ENCODE measurements at places on chromosomes 11 and 22. TPM values are rescaled to one million over a fixed set of nuclear protein-coding genes. Genes with fewer than 3 reads are reported as not detected.
A peak's percentile ranks its signal among the peaks of the same experiment; 100 is the strongest.

Gene ZNRD2
- 137 TPM for total RNA-seq

Gene NXPE1
- not detected for total RNA-seq

Gene OR6M1
- not detected for total RNA-seq

Gene CATSPER1
- 13.7 TPM for total RNA-seq

Gene KCNE3
- total RNA-seq = not detected

Gene FAM180B
- total RNA-seq = not detected

Gene SLC17A6
- total RNA-seq = not detected

Gene CPT1B
- 12.5 TPM for total RNA-seq

- DNase-seq = no peak
Measured at GRCh38 chr11:132346558-132347148, 976.2 kb downstream of the NTM start.

- no peak for DNase-seq
Measured at GRCh38 chr22:40240160-40240559, 62.4 kb downstream of the TNRC6B start.

DNA sequence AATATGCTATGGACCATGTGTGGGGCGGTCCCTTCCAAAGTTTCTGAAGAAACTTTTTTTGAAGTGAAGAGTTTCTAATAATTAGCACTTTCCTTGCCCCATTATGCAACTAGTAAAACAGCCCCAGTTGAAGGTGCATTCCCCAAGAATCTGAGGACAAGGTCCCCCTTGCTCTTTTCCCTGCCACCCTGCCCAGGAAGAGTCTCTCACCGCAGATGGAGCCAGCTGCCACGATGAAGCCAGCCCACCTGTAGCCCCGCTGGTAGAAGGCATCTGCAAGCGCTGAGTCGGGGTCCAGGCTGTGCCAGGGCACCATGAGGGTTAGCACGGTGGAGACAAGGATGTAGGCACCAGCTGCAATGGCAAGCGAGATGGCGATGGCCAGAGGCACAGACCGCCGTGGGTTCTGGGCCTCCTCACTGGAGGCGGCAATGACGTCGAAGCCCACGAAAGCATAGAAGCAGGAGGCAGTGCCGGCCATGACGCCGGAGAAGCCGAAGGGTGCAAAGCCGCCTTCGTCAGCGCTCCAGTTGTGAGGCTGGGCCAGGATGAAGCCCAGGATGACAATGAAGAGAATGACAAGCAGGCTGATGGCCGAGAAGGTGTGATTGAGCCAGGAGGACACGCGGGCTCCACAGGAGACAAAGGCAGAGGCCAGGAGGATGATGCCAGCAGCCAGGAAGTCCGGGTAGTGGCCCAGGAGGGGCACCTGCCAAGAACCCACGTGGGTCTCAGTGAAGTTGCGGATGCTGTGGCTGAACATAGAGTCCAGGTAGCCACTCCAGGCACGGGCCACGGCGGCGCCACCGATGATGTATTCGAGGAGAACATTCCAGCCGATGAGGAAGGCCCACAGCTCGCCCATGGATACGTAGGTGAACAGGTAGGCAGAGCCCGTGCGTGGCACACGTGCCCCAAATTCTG is 1.5 kb downstream of the SLC7A4 start:
- DNase-seq = no peak

GRCh38 chr11:121733858-121734257 is 281.1 kb upstream of the SORL1-AS1 start:
- DNase-seq = no peak

GRCh38 chr11:123718469-123718868 is 23.0 kb downstream of the ZNF202 start:
- DNase-seq = no peak

GRCh38 chr11:125182573-125182972 is 18.0 kb downstream of the PKNOX2 start:
- DNase-seq = no peak

DNA sequence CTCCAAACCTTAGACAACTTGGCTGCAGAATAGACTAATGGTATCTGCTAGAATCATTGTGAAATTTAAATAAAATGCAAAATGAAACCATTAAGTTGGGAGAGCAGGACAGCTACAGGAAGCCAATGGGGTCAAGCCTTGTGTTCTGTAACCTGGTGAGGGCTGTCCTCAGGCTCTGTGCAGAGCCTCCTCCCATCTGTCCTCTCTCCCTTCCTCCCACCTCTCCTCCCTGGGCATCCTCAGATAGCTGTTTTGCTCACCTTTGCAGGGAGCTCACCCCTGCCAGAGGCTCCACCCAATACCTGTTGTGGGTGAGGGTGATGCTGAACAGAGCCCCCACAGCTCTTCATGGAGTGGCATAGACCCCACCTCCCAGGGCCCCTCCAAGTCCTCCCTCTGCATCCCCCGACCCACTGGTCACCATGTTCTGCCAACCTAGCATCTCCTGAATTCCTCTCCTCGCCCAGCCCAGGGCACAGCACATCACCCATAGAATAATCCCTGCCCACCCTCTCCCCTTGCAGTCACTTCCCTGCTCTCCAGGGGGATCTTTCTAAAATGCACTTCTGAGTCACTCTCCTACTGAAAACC is 100.3 kb downstream of the PDE2A start:
- DNase-seq = no peak

GRCh38 chr11:43549624-43550023 is 130.9 kb upstream of the HSD17B12 start:
- DNase-seq = no peak

- peak; percentile 95 for DNase-seq
Measured at GRCh38 chr11:117239295-117239694, 6.8 kb downstream of the RNF214 start.

DNA sequence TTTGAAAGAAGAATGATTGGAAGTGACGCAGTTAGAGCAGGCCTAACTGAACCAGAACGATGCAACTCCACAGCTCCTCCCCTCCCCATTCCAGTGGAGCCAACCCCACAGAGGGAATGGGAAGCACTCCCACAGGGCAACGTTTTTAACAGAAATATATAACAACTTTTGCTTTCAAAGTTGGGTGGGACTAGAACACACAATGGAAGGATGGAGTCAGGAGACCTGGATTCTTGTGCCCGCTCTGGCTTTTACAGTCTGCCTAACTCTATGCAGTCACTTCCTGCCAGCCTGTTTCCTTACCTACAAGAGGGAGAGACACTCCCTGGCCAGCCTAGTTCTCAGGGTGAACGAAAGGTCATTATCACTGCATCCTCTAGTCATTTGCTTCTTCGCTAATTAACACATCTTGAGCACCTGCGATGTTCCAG is 75.5 kb downstream of the PACSIN2 start:
- DNase-seq = peak; percentile 69

GRCh38 chr11:6862961-6863360 is at the start of gene OR10A2:
Gene OR10A2, plus strand, starts transcription at chr11:6863057. Its CDS starts 6,698 bp downstream, at chr11:6869755.
- no peak for DNase-seq

GRCh38 chr11:57556041-57556440 is 11.4 kb downstream of the UBE2L6 start:
- DNase-seq = no peak

- DNase-seq = peak; percentile 44
Measured at GRCh38 chr11:83819931-83820549, 533.9 kb upstream of the CCDC90B start.

- peak; percentile 40 for DNase-seq
Measured at GRCh38 chr11:84541731-84542340, 1085.3 kb downstream of the DLG2 start.

GRCh38 chr22:35074583-35074982 is 8.6 kb downstream of the ISX start:
- no peak for DNase-seq

GRCh38 chr11:34654483-34655334 is 33.8 kb downstream of the EHF start:
- DNase-seq = peak; percentile 89

DNA sequence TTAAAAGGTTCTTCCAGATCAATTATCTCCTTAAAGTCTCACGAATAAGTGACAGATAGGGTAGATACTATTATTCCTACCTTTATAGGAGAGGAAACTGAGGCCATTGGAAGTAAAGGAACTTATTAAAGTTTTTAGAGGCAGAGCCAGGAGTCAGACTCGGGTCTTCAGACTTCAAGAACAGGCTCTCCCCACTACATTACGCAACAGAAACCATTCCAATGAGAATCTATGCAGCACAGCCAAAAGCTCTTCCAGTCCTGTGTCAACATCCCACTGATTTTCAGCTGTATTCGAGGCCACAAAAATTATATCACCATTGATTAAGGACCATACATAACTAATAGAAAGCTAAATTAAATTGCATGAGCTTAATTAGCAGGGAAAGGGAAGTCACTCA is 77.4 kb downstream of the RELT start:
- no peak for DNase-seq

- no peak for DNase-seq
Measured at GRCh38 chr22:17838180-17838865, 64.1 kb upstream of the BID start.

DNA sequence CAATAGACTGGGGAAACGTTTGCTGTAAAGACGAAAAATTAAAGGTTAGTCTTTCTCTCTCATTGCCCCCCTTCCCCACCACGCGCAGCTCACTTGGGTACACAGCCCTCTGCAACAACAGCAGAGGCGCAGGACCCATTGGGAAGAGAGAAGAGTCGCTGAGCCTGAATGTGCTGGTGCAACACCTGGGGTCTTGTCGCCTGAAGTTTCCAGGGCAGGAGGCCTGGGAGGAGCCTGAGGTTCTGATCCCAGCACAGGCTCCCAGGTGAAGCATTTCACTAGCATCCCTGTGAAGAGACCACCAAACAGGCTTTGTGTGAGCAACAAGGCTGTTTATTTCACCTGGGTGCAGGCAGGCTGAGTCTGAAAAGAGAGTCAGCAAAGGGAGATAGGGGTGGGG is 116.2 kb upstream of the NTM start:
- DNase-seq = no peak

DNA sequence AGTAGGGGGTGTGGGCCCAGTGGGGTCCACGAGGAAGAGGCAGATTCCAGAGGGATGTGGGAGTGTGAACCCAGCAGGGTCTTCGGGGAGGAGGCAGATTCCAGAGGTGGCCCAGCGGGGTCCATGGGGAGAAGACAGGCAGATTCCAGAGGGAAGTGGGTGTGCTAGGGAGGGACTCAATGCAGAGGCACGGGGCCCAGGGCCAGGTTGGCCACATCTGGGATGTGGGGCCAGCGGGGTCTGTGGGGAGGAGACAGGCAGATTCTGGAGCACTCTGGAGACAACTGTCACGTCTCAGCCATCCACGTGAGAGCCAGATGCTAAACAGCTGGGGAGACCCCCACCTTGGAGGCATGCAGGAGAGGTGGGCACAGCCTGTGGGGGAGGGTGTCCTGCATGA is 582.6 kb downstream of the TBC1D22A start:
- no peak for DNase-seq

DNA sequence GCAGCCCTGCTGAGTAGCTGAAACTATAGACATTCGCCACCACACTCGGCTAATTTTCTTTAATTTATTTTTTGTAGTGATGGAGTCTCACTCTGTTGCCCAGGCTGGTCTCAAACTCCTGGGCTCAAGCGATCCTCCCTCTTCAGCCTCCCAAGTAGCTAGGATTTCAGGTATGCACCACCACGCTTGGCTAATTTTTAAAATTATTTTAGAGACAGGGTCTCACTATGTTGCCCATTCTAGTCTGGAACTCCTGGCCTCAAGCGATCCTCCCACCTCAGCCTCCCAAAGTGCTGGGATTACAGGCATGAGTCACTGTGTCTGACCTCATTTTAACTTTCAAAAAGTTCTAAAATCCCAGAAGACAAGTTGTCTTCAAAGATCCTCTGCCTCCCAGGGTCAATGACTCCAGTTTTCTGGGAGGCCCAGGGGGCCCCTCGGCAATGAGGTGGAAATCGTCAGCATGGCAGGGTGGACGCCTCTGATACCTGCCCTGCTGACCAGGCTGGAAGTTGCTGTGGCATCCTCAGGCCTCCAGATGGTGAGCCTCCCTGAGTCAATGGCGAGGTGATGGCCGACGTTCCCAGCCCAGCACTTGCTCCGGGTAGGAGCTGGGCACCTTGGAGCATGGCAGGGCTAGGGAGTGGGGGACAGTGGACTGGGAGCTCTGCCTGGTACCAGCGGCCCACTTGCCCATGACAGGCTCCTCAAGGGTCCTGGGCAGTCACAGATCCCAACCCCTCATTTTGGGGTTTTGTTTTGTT is 31.1 kb downstream of the RPL3 start:
- no peak for DNase-seq

DNA sequence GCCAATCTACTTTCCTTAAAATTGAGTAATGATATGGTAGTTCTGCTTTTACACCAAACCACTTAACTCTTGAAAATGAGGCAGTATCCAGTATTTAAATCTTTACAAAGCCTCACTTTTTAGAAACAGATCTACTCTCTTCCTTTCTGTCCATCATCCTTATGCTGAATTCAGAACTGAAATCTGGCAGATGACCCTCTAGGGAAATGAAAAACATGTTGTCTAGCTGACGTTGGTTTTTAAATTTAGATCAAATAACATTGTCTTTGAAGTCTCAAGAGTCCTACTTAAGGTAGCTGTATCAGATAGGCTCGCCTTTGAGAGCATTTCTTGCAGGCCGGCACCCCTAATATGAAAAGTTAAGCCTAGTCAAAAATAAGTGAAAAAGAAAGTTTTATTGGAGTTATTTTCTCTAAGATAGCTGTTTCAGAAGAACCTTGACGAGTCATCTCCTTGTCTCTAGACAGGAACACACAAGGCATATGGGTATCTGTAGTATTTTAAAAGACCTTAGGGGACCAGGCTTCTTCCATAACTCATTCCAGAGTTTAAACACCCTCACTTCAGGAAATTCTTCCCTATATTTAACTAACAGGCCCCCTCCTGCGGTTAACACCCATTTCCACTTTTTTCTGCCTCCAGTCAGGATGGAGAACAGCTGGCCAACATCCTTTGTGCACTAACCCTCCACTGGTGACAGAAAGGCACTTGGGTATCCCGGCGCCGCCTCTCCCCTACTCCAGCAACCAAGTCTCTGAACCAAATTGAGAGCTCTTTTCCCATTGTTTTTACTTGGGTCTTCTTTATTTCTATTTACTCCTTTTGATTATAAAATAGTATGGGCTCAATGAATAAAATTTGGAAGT is 81.2 kb downstream of the WNT11 start:
- no peak for DNase-seq

DNA sequence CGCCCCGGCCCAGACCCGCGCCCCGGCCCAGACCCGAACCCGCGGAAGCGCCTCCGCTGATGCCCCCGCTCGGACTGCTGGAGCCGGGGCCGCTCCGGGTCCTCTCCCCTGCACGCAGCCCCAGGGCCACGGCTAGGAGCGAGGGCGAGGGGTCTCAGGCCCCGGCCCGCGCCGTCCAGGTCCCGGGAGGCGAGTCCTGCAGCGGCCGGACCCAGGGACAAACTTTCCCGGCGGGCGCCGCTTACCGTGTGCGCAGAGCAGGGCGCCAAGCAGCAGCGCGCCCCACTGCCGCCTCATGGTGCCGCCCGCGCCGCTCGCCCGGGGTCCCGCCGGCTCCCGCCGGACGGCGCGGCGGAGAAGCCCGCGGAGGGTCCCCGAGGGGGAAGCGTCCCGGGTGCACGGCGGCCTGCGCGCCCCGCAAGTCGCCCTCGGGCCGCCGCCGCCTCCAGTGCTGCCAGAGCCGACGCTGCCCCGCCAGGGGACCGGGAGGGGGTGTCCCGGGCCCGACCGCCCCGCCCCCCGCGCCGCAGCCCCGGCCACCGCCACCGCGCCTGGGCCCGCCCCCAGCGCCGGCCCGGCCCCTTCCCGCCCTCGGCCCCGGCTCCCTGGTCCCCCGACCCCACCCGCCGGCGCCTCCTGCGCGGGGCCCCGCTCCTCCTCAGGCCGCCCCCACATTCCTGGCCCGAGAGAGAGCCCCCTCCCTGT is at the start of gene LRP4:
TSS of gene LRP4 (minus strand) at position 468 of the 705 bp plus-strand sequence. CDS start at position 297, 171 bp downstream.
- no peak for DNase-seq

GRCh38 chr22:39494471-39495120 is 7.5 kb upstream of the MIEF1 start:
- peak; percentile 49 for DNase-seq

- no peak for DNase-seq
Measured at GRCh38 chr11:45806937-45807791, 2.2 kb downstream of the SLC35C1 start.

Measured in HT1080 (cell line).